ENCODE measurements at places on chromosomes 6 and 20. TPM values are rescaled to one million over a fixed set of nuclear protein-coding genes. Genes with fewer than 3 reads are reported as not detected.

Gene PKIB
- total RNA-seq: 73.3 TPM

Gene UNC93A
- not detected for total RNA-seq

Gene HRH3
- total RNA-seq: 4.5 TPM

Gene DNPH1
- total RNA-seq: 33.9 TPM

Gene TRPC4AP
- total RNA-seq: 73.1 TPM

GRCh38 chr6:17591287-17591686 lies 8.8 kb upstream of the FAM8A1 start:
- no peak overlapping the region for H3K27ac ChIP-seq
- H3K27me3 ChIP-seq: no peaks in the 10 kb centered on the region
- no peak overlapping the region for H3K4me3 ChIP-seq
- no peaks in the 10 kb centered on the region for H3K36me3 ChIP-seq
- no peak for DNase-seq
- H3K4me1 ChIP-seq: no peaks in the 10 kb centered on the region

DNA sequence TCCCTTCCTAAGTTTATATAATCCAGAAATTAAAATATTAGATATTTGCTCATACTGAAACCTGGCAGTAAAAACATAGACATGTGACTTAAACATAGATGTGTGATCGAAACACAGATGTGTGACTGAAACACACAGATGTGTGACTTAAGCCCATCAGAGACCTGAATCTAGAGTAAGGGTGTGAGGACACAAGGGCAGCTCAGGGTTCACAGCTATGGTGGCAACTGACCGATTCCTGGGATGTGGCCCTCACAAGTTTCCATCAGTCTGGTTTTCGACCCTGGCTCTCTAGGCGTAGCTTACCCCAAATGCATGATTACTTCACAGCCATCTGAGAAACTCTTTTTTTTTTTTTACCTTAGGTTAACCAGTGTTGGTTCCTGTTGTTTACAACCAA lies 137.0 kb downstream of the NRN1 start:
- H3K36me3 ChIP-seq: no peaks in the 10 kb centered on the region
- H3K27me3 ChIP-seq: no peaks in the 10 kb centered on the region
- DNase-seq: no peak
- no peak overlapping the region for H3K4me3 ChIP-seq
- no peak overlapping the region for H3K27ac ChIP-seq

DNA sequence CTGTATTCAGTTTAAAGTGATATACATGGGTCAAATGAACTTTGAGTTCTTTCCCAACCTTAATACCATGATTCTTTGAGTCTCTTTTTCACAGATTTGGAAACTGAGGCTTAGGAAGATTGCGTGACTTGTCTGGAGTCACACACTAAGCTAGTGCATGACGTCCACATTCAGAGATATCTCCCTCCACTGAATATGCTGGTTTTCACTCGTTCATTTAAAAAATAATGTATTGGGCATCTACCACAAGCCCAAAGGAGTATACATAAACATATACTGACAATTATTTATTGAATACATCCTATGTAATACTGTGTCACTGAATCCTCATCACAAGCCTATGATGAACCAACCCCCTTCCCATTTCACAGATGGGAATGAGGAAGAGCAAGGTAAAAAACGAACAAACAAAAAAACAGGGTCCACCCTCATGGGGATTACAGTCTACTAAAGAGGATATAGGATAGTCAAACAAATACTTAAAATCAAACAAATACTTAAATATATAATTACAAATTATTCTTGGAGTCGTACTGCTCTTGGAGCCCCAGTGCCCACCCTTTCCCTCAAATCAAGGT lies 611 bp upstream of the TM9SF4 start:
- H3K4me1 ChIP-seq: no peaks in the 10 kb centered on the region
- H3K27ac ChIP-seq: peak overlapping the region; percentile 100
- H3K4me3 ChIP-seq: 0 out of 2 replicates have a peak overlapping the region, but pooled peaks have one; percentile 94

DNA sequence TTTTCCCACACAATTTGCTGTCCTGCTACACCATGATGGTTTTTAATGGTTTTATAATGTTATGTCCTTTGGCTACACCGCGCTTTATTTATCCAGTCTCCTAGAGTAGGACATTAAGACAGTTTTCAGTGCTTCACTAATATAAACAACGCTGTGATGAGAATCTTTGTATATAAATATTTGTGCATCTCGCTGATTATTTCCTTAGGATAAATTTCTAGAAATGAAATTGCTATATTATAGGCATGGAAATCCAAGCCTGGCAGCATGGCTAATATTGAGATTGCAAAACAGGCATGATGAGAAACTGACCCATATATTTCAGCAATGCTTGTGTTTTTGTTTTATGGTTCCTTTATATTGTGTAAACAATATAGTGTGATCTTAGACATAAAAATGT lies 81.4 kb upstream of the ATXN1 start:
- no peak overlapping the region for H3K27ac ChIP-seq
- H3K36me3 ChIP-seq: no peaks in the 10 kb centered on the region
- no peak overlapping the region for H3K4me3 ChIP-seq
- H3K27me3 ChIP-seq: no peaks in the 10 kb centered on the region
- no peak for DNase-seq

DNA sequence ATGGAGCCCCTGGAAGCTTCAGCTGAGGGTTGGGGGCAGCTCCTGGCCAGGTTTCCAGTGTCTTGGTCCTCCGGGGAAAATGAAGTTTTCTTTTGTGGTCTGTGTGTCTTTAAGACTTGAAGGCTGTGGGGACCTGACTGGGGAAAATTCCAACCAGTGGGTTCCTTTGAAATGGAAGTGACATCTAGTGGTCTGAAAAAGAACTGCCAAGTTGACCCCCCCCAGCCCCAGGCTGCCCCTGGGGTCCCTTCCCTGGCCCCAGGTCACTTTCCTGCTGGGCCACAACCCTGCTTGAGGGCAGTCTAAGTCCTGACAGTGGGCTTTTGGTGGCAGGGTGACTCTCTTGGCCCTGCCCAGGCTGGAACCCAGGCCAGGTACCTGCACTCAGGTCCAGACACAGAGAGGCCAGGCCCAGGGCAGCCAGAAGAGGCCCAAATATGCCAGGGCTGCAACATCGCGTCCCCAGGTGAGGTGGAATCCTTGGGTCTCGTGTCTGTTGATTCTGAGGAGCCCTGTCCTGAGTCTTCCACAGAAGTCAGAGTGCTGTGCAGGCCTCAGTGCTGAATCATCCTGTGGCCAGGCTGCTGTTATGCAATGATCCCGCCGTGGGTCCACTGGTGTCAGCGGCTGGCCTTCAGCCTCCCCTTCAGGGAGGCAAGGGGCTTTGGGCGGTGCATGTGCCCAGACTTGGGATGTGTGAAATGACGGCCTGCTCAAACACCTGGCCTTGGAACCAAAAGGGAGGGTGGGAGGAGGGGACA lies 68.4 kb downstream of the VEGFA start:
- H3K4me1 ChIP-seq: peaks cover 1% of the 10 kb centered on the region
- no peak overlapping the region for H3K27ac ChIP-seq
- no peak for DNase-seq
- H3K27me3 ChIP-seq: no peaks in the 10 kb centered on the region
- H3K36me3 ChIP-seq: no peaks in the 10 kb centered on the region

DNA sequence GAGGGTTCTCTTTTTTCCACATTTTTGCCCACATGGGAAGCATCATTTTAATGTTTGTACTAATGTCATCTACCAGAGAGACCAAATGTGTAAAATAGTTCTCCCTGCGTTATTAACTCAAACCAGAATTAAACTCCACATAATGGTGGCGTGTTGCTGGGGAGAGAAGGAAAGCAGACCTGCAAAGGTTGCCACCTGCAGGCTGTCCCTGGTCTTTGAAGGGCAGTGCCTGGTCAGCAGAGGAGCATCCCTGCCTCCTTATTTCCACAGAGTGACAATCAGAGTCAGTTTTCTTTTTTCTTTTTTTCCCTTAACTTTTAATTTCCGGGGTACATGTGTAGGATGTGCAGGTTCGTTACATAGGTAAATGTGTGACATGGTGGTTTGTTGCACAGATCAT lies 214.5 kb downstream of the TBX18 start:
- DNase-seq: no peak
- H3K27ac ChIP-seq: no peak overlapping the region
- no peaks in the 10 kb centered on the region for H3K36me3 ChIP-seq

- H3K27ac ChIP-seq: no peak overlapping the region
- H3K36me3 ChIP-seq: no peaks in the 10 kb centered on the region
- no peaks in the 10 kb centered on the region for H3K4me1 ChIP-seq
- no peak overlapping the region for H3K4me3 ChIP-seq
- peak; percentile 49 for DNase-seq
- no peaks in the 10 kb centered on the region for H3K27me3 ChIP-seq
Observed at GRCh38 chr6:84447651-84448050, 220.2 kb upstream of the CEP162 start.

DNA sequence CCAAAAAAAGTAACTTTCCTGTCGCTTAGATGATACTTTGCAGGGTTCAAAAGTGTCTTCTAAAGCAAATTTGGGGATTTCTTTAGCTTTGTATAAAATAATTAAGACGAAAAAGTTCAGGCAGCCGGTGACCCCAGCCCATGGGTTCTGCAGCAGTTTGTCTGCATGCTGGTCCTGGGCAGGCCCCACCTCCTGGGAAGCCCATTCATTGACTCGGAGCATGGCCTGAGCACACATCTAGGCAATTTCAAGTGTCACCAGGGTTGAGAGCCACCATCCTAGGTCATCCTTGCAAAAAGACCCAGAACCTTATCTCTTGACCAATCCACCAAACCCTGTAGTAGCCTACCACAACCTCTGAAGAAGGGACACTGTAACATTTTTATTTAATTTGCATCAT lies 20.6 kb downstream of the BFSP1 start:
- H3K36me3 ChIP-seq: no peaks in the 10 kb centered on the region
- H3K4me3 ChIP-seq: no peak overlapping the region
- DNase-seq: no peak
- no peaks in the 10 kb centered on the region for H3K4me1 ChIP-seq

DNA sequence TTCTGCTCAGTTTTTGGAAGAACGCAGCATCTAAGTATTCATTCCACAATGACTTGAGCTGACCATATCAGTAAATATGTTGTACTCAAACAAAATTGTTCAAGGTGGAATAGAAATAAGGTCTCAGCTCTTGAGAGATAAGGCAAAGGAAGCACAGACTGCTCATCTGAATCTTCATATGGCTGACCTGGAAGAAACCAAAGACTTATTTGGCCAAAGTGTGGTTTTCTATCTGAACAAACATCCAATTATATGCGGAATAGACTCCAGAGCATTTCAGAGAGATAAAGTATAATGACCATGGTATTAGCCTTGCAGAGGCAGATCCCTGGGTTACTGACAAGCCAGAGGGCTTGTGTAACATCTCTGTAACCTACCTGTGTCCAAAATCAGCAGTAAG lies 308.7 kb downstream of the CD83 start:
- no peaks in the 10 kb centered on the region for H3K27me3 ChIP-seq
- DNase-seq: no peak
- no peaks in the 10 kb centered on the region for H3K36me3 ChIP-seq
- no peak overlapping the region for H3K4me3 ChIP-seq
- H3K27ac ChIP-seq: no peak overlapping the region
- no peaks in the 10 kb centered on the region for H3K4me1 ChIP-seq

DNA sequence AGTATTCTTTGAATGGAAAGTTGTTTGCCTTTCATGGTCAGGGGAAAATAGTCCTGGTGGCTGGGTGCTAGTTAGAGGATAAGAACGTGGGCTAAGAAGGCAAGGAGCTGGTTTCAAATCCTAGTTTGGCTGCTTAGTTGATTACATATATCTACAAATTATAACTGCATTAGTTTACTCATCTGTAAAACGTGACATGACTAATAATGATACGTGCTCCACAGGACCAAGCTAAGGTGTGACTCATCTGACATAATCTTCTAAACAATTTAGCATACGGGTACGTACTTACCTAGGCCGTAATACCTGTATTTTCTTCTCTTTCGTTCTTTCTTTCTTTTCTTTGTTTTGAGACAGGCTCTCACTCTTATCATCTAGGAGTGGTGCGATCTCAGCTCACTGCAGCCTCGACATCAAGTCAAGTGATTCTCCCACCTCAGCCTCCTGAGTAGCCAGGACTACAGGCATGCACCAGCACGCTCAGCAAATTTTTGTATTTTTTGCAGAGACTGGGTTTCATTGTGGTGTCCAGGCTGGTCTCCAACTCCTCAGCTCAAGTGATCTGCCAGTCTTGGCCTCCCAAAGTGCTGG lies 1274.2 kb upstream of the GJE1 start:
- H3K27me3 ChIP-seq: no peaks in the 10 kb centered on the region
- no peak overlapping the region for H3K4me3 ChIP-seq
- no peaks in the 10 kb centered on the region for H3K4me1 ChIP-seq
- no peak for DNase-seq
- H3K36me3 ChIP-seq: no peaks in the 10 kb centered on the region

GRCh38 chr6:127302728-127303660 lies 36.3 kb downstream of the RNF146 start:
- no peaks in the 10 kb centered on the region for H3K36me3 ChIP-seq
- H3K4me3 ChIP-seq: no peak overlapping the region
- H3K4me1 ChIP-seq: peaks cover 3% of the 10 kb centered on the region
- no peak overlapping the region for H3K27ac ChIP-seq
- H3K27me3 ChIP-seq: no peaks in the 10 kb centered on the region
- no peak for DNase-seq

DNA sequence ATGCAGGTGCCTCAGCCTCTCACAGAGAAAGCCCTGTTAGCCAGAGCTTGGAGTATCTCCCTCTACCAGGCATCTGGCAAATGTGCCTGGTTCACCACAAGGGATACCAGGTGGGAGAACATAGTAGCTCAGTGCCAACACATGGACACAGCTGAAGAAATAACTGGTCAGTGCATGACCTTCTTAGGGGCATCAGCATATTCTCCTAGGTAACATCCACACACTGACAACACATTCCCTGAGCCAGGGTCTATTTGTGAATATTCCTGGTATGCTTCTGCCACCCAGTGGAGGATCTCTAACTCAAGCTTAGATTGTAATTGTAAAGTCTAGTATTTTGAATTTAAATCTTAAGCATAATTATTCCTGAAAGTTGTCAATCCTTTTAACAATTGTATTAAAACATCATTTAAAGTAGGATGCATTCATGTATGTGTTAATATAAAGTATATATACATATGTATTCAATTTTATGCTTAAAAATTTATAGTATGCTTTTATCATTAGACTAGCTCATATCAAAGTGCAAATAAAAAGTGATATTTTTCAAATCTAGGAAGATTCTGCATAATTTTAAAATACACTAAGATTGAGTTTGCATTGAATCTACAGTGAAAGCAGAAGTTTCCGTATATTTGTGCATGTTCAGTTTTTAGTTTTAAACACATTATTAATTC lies 45.3 kb upstream of the COL21A1 start:
- no peak overlapping the region for H3K27ac ChIP-seq
- no peaks in the 10 kb centered on the region for H3K27me3 ChIP-seq
- H3K4me3 ChIP-seq: no peak overlapping the region
- H3K4me1 ChIP-seq: no peaks in the 10 kb centered on the region
- H3K36me3 ChIP-seq: no peaks in the 10 kb centered on the region

DNA sequence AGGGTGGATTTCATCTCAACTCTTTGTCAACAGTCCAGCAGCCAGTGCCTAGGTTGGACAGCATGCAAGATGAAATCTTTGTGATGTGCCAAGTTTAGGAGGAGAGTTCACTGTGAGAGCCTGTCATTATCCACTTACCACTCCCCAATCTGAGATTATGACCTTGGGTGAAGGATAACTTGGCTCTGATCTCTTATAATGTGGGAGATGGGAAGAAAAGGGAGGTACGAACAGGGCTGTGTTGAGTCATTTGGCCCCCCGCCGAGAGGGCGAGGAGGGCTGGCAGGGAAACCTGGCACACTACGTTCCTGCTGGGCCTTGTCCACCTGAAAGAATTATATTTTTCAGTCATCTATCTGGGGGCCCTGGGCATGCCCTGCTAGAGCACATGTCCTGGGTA lies 35.8 kb downstream of the LAMA4 start:
- H3K27ac ChIP-seq: no peak overlapping the region
- no peaks in the 10 kb centered on the region for H3K27me3 ChIP-seq
- H3K4me1 ChIP-seq: peaks cover 6% of the 10 kb centered on the region
- no peak for DNase-seq
